Tongue (tissue), 3 donors: ENCODE measurements at places on chromosomes 5 and 9. TPM values are rescaled to one million over a fixed set of nuclear protein-coding genes. Genes with fewer than 3 reads are reported as not detected.
A peak's percentile ranks its signal among the peaks of the same experiment; 100 is the strongest.

CDC20B gene
- total RNA-seq = not detected

DNA sequence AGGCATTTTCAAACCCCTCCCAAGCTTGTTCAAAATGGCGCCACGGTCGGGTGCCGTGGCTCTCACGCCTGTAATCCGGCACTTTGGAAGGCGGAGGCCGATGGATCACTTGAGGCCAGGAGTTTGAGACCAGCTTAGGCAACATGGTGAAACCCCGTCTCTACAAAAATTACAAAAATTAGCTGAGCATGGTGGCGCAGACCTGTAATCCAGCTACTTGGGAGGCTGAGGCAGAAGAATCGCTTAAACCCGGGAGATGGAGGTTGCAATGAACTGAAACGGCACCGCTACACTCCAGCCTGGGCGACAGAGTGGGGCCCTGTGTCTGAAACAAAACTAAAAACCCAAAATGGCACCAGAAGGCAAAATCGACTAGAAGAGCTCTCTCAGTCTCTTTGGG lies 142.0 kb downstream of the MTX3 start:
- no peak for DNase-seq

GRCh38 chr9:116502746-116503145 lies 184.4 kb upstream of the TRIM32 start:
- DNase-seq = no peak

EPB41L4B gene
- total RNA-seq = 5.8 TPM

DND1 gene
- not detected for total RNA-seq

DNA sequence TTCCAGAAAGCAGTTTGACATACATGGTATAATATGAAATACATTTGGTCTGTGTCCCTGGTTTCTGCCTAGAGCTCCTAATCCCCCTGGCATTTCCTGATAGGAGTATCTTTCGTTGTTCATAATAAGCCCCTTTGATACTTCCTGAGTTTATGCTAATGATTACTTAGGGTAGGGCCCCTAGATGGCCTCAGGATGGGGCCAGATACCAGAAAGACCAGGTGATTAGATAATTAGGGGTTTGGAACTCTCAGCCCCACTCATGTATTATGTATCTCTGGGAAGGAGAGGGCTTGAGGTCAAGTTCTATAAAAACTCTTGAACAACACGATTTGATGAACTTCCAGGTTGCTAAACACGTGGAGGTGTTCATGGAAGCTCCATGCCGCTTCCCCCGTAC lies 163.3 kb upstream of the ZNF608 start:
- no peak for DNase-seq

DNA sequence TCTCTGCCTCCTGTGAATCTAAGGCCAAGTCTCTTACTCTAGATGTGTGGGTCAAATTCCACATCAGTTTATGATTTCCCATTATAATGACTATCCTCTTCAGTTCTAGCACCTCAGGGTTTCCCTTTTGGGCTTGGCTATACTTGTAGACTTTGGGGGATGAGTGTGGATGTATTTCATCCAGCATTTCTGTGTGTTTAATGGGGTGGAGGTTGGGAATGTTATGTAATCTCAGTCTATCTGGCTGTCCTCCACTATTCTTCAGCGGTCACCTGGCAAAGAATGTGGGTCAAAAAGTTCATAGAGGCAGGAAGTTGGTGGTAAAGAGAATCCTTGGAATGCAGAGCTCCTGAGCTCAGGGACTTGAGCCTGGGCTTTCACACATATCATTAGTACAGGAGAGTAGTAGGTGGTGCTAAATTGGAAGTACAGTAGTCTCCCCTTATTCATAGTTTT lies 64.9 kb downstream of the CFAP95 start:
- no peak for DNase-seq

GRCh38 chr9:21434202-21435014 lies 5.8 kb upstream of the IFNA1 start:
- DNase-seq = peak; percentile 63

PPP2R2B gene
- total RNA-seq = 5.1 TPM

DNA sequence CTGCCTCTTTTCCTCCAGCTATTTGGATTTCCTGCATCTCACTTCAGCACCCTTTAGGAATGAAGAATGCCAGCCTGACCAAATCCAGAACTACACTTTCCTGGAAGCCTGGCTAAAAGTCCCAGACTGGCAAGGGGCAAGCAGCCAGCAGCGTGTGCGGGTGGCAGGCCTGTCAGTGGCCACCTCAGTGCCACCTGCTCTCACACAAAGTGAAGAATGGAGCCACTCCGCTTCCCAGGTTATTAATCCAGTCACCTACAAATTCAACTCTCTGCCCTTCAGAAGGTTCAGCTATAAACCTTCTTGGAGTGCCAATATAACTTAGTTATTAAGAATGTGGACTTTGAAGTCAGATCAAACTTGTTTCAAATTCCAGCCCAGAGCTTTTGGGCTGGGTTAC lies 6.7 kb upstream of the ALDOB start:
- no peak for DNase-seq

GRCh38 chr9:135507104-135508035 lies 6.9 kb downstream of the MRPS2 start:
- no peak for DNase-seq

- no peak for DNase-seq
These were observed 235.5 kb upstream of the TRIM32 start for GRCh38 chr9:116451500-116452115.

GRCh38 chr5:56545016-56545415 lies 270.3 kb upstream of the MAP3K1 start:
- no peak for DNase-seq

SH3TC2 gene
- 5.1 TPM for total RNA-seq

FBP2 gene
- total RNA-seq = 83.0 TPM

PLAC8L1 gene
- not detected for total RNA-seq

DNA sequence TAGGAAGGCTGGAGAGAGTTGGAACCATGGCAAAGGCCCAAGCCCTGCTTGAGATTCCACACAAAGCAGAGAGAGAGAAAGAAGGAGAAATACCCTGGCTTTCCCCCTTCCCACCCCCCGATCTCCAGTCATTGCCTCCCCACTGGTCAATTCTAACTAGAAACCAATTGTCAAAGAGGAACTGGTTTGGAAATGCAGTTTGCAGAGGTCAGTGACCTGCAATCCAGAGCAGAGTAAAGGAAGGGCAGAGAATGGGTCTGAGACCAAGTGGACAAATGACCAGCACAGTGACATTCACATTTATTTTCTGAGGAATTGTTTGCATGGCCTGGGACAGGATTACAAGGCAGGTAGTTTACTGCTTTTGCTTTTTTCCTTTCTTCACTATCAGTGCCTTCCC lies 37.5 kb upstream of the ZFYVE16 start:
- DNase-seq = no peak
